Smooth muscle cell of the pulmonary artery (primary cell): ENCODE measurements at places on chromosomes 5 and 9. TPM values are rescaled to one million over a fixed set of nuclear protein-coding genes. Genes with fewer than 3 reads are reported as not detected.

Gene PCDHGA3
- 0.79 and 3.0 TPM in 2 replicates for total RNA-seq

Gene PTGER4
- 15.0 and 25.0 TPM in 2 replicates for total RNA-seq

Gene FABP6
- not detected in 2 replicates for total RNA-seq

Gene ANKRD18B
- total RNA-seq, result 0.46 and 1.3 TPM in 2 replicates

Gene TAF11L6
- not detected in 2 replicates for total RNA-seq
